ENCODE measurements at places on chromosomes 16 and 17.

- no peak for DNase-seq
- no peak overlapping the region for H3K4me3 ChIP-seq
- H3K4me1 ChIP-seq: no peaks in the 10 kb centered on the region
- no peaks in the 10 kb centered on the region for H3K27me3 ChIP-seq
- no peaks in the 10 kb centered on the region for H3K36me3 ChIP-seq
- H3K27ac ChIP-seq: no peak overlapping the region
Measured at GRCh38 chr17:74078363-74078941, 125.0 kb upstream of the RPL38 start.

DNA sequence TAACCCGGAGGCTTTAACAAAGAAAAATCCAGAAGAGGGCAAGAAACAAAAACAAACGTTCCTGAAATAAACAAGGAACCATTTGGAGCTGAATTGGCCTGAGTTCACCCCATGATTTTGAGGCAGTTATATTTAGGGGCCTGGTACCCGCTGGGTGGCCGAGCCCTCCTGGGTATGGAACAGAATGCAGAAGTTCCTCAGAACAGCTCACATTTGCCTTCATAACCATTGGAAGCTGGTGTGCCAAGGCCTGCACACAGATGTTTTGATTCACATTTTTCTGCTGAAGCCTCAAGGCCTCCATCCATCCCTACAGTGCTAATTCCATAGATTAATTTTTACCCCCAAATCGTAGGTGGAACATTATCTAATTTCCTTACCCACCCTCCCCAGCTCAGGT, 3.3 kb upstream of the ZFHX3 start:
- no peak overlapping the region for H3K4me3 ChIP-seq
- no peaks in the 10 kb centered on the region for H3K36me3 ChIP-seq
- H3K27ac ChIP-seq: no peak overlapping the region
- H3K27me3 ChIP-seq: no peaks in the 10 kb centered on the region

- H3K4me3 ChIP-seq: no peak overlapping the region
- no peak overlapping the region for H3K27ac ChIP-seq
- H3K27me3 ChIP-seq: no peaks in the 10 kb centered on the region
- H3K4me1 ChIP-seq: no peaks in the 10 kb centered on the region
Measured at GRCh38 chr16:27174007-27174406, 29.3 kb upstream of the KDM8 start.

GRCh38 chr17:45703348-45703747, 80.8 kb upstream of the CRHR1 start:
- no peaks in the 10 kb centered on the region for H3K4me1 ChIP-seq
- no peak overlapping the region for H3K4me3 ChIP-seq
- H3K36me3 ChIP-seq: no peaks in the 10 kb centered on the region
- no peak for DNase-seq
- no peak overlapping the region for H3K27ac ChIP-seq

- H3K27ac ChIP-seq: no peak overlapping the region
- no peaks in the 10 kb centered on the region for H3K36me3 ChIP-seq
- peaks cover 12% of the 10 kb centered on the region for H3K4me1 ChIP-seq
- no peaks in the 10 kb centered on the region for H3K27me3 ChIP-seq
- H3K4me3 ChIP-seq: peak overlapping the region; percentile 63
Measured at GRCh38 chr17:54901230-54901822, 674 bp downstream of the TOM1L1 start.

DNA sequence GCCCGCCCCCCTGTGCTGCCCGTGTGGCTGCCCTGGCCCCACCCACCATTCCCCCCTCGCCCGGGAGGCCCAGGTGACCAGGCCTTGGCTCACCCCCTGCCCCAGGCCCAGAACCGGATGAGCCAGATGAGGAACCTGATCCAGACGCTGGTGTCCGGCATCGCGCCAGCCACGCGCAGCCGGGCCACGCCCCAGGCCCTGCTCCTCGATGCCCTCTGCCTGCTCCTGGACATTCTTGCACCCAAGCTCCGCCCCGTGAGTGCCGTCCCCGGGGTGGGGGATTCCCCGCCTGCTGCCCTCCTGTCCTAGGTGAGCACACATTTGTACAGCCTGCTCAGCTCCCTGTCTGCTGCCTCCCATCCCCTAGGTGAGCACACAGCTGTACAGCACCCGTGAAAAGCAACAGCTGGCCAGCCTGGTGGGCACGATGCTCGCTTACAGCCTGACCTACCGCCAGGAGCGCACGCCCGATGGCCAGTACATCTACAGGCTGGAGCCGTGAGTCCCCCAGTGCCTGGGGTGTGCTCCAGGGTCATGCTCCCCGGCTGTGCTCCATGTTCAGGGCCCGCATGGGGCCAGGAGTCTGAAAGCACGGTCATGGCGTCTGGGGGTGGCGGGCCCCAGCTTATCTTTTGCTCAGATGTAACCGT, 4.8 kb downstream of the GNG13 start:
- no peak overlapping the region for H3K4me3 ChIP-seq
- no peaks in the 10 kb centered on the region for H3K36me3 ChIP-seq
- no peaks in the 10 kb centered on the region for H3K4me1 ChIP-seq
- peaks cover 19% of the 10 kb centered on the region for H3K27me3 ChIP-seq

DNA sequence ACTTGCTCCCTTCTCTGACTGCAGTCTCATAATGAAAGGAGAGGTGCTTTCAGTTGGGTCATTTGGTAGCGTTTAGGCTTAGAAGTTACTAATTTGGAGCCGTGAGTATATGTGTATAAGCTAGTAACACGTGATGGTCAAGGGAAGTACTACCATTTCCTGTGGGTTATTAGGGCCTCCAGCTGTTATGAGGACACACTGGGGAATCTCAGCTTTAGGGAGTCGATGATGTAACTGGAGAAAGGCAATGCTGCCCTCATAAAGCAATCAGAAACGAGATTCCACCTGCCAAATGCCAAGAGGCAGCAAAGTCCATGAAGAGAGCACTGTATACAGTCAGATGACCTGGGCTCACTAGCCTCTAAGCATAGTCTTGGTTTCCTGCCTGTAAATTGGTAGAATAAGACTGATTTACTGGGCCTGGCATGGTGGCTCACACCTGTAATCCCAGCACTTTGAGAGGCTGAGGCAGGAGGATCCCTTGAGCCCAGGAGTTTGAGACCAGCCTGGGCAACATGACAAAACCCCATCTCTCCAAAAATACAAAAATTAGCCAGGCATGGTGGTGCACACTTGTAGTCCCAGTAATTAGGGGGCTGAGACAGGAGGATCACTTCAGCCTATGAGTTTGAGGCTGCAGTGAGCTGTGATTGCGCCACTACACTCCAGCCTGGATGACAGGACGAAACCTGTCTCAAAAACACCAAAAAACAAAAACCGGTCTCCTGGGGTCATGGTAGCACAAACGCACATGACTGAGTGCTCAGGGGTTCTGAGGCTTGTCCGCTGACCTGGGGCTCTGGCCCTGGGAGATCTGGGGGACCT, 53.0 kb downstream of the SF3B3 start:
- H3K4me3 ChIP-seq: no peak overlapping the region
- H3K27ac ChIP-seq: no peak overlapping the region
- no peak for DNase-seq
- no peaks in the 10 kb centered on the region for H3K36me3 ChIP-seq
- H3K27me3 ChIP-seq: no peaks in the 10 kb centered on the region

- no peaks in the 10 kb centered on the region for H3K27me3 ChIP-seq
- no peak overlapping the region for H3K4me3 ChIP-seq
- no peaks in the 10 kb centered on the region for H3K36me3 ChIP-seq
- H3K4me1 ChIP-seq: peaks cover 31% of the 10 kb centered on the region
- no peak overlapping the region for H3K27ac ChIP-seq
- no peak for DNase-seq
Measured at GRCh38 chr16:81636298-81636993, 142.6 kb upstream of the PLCG2 start.

DNA sequence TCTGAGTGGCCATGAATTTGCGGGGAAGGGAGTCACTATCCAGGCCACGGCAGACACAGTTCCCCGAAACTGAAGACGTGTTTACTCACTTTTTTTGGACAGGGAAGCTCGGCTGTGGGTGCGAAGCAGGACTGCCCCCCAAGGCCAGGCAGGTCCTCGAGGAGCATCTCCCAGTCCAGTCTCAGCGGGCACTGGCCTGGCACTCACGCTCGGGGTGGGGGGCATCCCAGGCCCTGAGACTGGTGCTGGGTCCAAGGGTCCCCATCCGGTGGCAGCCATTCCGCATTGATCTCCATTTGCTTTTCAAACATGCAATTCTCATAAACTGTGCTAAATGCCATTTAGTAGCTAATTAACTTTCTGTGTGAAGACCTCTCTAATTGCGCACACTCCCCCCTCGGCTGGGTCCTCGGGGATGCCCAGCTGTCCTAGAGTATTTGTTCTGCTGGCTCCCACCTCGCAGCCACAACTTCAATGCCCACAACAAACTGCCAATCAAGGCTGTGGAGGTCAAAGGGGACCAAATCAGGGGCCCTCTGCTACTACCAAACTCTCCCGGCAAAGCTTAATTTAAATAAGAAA, 50.2 kb downstream of the TBC1D16 start:
- no peaks in the 10 kb centered on the region for H3K27me3 ChIP-seq
- H3K4me3 ChIP-seq: no peak overlapping the region
- no peak overlapping the region for H3K27ac ChIP-seq

- no peaks in the 10 kb centered on the region for H3K36me3 ChIP-seq
- H3K4me3 ChIP-seq: no peak overlapping the region
- peak; percentile 16 for DNase-seq
- no peaks in the 10 kb centered on the region for H3K27me3 ChIP-seq
- H3K27ac ChIP-seq: no peak overlapping the region
Measured at GRCh38 chr17:83177611-83178532, 98.5 kb downstream of the METRNL start.

- H3K27me3 ChIP-seq: no peaks in the 10 kb centered on the region
- no peak for DNase-seq
- H3K4me3 ChIP-seq: no peak overlapping the region
- H3K27ac ChIP-seq: no peak overlapping the region
- no peaks in the 10 kb centered on the region for H3K36me3 ChIP-seq
Measured at GRCh38 chr16:27486760-27487159, 63.0 kb downstream of the GTF3C1 start.

- no peaks in the 10 kb centered on the region for H3K27me3 ChIP-seq
- no peak for DNase-seq
- H3K36me3 ChIP-seq: no peaks in the 10 kb centered on the region
- H3K4me1 ChIP-seq: no peaks in the 10 kb centered on the region
- H3K4me3 ChIP-seq: no peak overlapping the region
Measured at GRCh38 chr16:24883714-24884151, 38.0 kb downstream of the SLC5A11 start.

DNA sequence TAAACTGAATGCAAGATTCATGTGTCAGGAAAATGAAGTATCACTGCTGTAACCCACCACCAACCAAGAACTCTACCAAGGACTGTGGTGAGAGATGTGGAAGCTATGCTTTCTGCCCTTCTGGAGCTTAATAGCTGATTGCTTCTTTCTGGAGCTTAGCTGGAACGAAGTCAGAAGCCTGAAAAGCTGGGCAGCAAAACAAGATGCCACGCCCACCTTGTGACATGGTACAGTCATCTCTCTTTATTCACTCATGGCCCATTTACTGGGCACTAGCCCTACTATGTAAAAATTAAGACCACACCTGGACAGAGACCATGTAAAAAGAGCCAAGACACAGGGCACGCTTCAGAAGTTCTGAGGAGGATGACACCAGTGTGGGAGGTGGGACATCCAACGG, 48.1 kb downstream of the TEX2 start:
- no peaks in the 10 kb centered on the region for H3K36me3 ChIP-seq
- no peak for DNase-seq
- H3K4me1 ChIP-seq: peaks cover 27% of the 10 kb centered on the region
- H3K4me3 ChIP-seq: no peak overlapping the region
- H3K27ac ChIP-seq: no peak overlapping the region

GRCh38 chr17:28113269-28113668, 70.8 kb downstream of the NLK start:
- H3K27ac ChIP-seq: no peak overlapping the region
- DNase-seq: no peak
- no peaks in the 10 kb centered on the region for H3K27me3 ChIP-seq
- no peak overlapping the region for H3K4me3 ChIP-seq

DNA sequence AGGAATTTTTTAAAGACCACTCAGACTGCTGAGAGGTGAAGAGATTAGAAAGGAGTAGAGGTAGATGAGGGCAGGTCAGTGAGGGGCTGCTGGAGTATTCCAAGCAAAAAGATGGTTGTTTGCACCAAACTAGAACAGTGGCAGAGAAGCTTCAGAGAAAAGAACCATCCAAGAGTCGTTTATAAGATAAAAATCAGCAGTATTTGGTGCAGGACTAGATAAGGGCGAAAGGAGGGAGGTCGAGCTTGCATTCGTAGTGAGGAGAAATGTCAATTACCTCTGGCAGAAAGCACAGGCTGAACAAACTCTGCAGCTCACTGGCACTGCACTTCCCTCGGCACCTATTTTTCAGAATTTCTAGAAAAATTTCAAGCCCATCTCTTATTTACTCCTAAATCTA, 9.6 kb downstream of the TEX2 start:
- H3K27ac ChIP-seq: no peak overlapping the region
- peaks cover 8% of the 10 kb centered on the region for H3K4me1 ChIP-seq
- H3K36me3 ChIP-seq: no peaks in the 10 kb centered on the region

DNA sequence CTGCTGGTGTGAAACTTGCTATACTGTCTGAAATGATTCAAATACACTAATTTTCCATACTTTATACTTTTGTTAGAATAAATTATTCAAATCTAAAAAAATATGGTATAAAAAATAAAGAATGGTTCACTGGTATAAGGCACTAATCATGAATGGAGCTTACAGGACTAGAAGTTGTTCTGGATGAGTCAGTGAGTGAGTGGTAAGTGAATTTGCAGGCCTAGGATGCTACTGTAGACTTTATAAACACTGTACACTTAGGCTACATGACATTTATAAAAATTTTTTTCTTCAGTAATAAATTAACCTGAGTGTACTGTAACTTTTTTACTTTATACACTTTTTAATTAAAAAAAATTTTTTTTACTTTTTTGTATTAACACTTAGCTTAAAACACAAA, 95.5 kb downstream of the MAP2K4 start:
- peaks cover 20% of the 10 kb centered on the region for H3K36me3 ChIP-seq
- H3K4me3 ChIP-seq: no peak overlapping the region
- H3K4me1 ChIP-seq: no peaks in the 10 kb centered on the region
- no peak overlapping the region for H3K27ac ChIP-seq

DNA sequence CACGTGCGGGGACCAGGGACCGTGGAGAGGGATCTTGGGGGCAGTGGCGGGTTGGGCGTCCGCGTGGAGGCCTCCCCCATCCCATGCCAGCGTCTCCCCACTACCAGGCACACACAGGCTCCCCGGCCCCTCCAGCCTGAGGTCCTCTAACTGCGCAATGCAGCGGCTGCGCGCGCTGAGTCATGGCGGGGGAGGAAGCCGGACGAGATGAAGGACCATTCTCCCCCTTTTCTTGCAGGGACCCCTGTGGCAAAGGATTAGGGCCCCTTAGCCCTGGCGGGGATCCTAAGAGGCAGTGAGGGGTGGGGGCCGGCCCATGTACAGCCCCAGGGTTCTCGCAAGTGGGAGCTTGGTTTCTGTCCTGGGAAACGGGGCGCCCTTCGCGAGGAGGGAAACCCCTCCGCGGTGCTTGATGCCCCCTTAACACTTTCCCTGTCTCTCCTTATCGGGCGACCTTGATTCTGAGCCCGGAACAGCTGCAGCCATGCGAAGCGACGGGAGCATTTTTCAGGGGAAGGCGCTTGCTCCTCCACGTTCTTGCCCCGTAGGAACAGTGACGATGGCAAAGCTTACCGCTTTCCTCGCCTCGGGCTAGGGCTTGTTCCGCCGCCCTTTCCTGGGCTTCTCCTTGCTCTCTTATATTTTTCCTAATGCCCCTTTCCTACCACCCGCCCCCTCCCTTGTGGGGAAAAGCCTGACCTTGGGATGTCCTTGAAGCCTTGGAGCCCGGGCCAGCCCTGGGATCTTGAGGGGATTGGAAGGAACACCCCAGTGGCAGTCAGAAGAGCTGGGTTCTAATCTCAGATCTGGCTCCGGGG, 592 bp downstream of the ALDOA start:
- peak overlapping the region; percentile 100 for H3K27ac ChIP-seq
- H3K27me3 ChIP-seq: no peaks in the 10 kb centered on the region
- H3K36me3 ChIP-seq: peaks cover 45% of the 10 kb centered on the region
- peak overlapping the region; percentile 41 for H3K4me3 ChIP-seq
- peak; percentile 72 for DNase-seq
- peaks cover 41% of the 10 kb centered on the region for H3K4me1 ChIP-seq

Data from adrenal gland (tissue), 19 donors.